ENCODE measurements at places on chromosomes 1 and 21. TPM values are rescaled to one million over a fixed set of nuclear protein-coding genes. Genes with fewer than 3 reads are reported as not detected.

The SLFNL1 gene
- 0.14 TPM for total RNA-seq

The EPHA10 gene
- total RNA-seq, result not detected

The B4GALT3 gene
- total RNA-seq, result 61.7 TPM

The OR2M7 gene
- not detected for total RNA-seq

The COQ8A gene
- total RNA-seq, result 28.4 TPM

The GUCA2A gene
- not detected for total RNA-seq

The FAM43B gene
- not detected for total RNA-seq

The MIA3 gene
- 43.6 TPM for total RNA-seq

The RGSL1 gene
- not detected for total RNA-seq

The MSH4 gene
- total RNA-seq, result 0.19 TPM

The HES3 gene
- not detected for total RNA-seq

The GOLT1A gene
- not detected for total RNA-seq

The EPHB2 gene
- not detected for total RNA-seq

The PDE9A gene
- 1.4 TPM for total RNA-seq

The THEM5 gene
- not detected for total RNA-seq

The SRGAP2B gene
- 64.4 TPM for total RNA-seq

The POU3F1 gene
- total RNA-seq, result 0.50 TPM

The CCDC181 gene
- 0.31 TPM for total RNA-seq

The CD52 gene
- 17.2 TPM for total RNA-seq

The UBXN10 gene
- total RNA-seq, result 0.26 TPM

The PTPN14 gene
- total RNA-seq, result 0.05 TPM

The LGR6 gene
- total RNA-seq, result 5.9 TPM

The S100A7A gene
- total RNA-seq, result not detected

Measured in natural killer cell treated with Interleukin-12 subunit alpha and Interleukin-12 subunit beta and Interleukin-15 and Interleukin-18, amount 100 ng/mL, for 72 hours (primary cell).